ENCODE measurements at places on chromosomes 7 and 10.

DNA sequence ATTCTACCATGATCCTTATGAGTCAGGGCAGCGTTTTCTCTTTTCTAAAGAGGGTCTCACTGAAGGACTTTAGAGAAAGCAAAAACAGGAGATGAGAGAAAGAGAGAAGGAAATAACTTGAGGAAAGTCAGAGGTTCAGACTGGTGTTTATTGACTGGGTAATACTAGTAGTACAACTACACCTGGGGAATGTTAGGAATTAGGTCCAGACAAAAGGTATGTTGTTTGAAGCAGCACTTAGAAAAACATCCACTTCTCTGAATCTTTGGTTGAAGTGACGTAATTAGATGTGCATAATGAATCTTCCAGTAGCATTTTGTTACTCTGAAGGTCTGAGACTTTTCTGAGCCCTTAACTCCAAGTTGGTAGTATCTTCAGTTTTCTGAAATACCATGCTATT lies 380.3 kb upstream of the LRGUK start:
- DNase-seq, result peak; percentile 61

GRCh38 chr7:953547-954327 lies 743 bp downstream of the ADAP1 start:
- DNase-seq, result no peak

DNA sequence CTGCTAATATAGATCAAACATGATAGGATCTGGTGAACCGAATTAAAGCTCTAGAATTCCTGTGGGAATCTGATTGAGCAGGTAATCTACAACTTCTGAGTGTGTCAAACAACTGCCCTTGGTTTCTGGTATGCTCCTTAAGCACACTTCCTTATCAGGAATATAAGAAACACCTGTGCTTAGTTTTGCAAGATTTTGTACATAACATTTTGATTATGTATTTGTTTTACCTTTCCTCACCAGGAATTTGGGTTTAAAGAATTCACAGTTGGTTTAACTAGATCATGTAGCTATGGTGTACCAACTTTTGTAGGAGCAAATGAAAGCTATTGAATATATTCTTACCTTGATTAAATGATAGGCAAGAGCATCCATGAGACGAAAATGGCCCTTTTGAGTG lies 40.6 kb downstream of the MCU start:
- no peak for DNase-seq

- DNase-seq, result no peak
Observed at GRCh38 chr10:22475651-22476600, 130.6 kb downstream of the SPAG6 start.

DNA sequence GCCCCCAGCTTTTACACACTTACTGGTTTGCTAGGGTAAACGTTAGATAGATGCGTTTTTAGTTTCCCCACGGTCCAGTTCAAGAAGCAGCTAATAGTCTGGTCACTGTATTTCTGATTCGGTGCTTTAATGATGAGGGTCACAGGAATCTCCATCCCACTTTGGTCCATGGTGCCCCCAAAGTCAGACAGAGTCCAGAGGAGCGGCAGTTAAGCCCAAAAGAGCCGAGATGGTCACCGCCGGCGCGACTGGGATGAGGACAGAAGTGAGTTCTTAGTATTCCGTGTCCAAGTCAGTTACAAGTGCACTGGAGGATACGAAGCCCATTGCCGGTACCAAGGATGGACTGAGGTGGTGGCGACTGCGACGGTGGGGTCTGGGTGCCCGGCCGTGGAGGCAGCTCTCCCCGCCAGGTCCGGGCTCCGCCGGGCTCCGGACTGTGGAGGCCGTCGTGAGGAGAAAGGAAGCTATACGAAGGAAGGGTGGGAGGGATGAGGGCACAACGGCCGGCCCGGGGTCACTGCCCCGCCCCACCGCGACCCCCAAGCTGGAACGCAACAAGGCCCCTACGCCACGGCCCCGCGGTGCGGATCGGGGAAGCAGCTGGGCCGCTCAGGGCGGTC lies 663 bp downstream of the HERPUD2 start:
- DNase-seq, result no peak

DNA sequence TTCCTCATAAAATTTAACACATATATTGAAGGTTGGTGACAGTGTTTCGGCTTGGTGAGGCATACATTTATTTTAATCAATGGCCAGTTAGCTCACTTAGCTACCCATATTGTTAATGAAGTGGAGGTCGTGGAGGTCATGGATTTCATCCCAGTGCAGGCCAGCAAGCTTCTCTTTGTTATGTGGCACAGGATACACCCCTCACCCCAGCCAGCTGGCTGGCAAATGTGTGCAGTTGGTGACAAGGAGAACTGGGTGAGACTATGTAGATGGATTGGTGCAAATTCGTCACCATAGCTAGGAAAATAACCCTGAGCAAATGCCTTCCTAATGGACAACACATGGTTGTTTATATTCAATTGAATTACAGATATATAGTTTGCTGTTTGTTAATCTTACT lies 50.5 kb upstream of the FOXP2 start:
- DNase-seq, result no peak

Measured in foreskin keratinocyte (primary cell).